A172 (cell line): ENCODE measurements at places on chromosomes 5 and 9.

DNA sequence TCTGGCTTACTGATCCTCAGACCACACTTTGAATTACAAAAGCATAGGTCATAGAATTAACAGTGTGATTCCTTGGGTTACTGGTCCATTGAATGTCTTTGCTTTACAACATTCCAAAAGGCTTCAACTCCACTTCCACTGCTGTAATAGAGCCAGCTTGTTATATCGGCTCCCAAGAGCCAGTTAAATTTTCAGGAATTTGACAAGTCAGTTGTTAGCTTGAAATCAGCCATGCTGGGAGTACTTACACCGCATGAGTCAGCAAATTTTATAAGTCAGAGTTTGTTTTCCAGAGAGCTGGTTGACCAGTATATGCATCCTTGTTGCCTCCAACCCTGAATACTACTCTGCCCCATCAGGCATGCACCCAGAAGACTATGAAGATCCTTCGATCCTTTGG lies 73.1 kb downstream of the FOXB2 start:
- DNase-seq = peak; percentile 55

DNA sequence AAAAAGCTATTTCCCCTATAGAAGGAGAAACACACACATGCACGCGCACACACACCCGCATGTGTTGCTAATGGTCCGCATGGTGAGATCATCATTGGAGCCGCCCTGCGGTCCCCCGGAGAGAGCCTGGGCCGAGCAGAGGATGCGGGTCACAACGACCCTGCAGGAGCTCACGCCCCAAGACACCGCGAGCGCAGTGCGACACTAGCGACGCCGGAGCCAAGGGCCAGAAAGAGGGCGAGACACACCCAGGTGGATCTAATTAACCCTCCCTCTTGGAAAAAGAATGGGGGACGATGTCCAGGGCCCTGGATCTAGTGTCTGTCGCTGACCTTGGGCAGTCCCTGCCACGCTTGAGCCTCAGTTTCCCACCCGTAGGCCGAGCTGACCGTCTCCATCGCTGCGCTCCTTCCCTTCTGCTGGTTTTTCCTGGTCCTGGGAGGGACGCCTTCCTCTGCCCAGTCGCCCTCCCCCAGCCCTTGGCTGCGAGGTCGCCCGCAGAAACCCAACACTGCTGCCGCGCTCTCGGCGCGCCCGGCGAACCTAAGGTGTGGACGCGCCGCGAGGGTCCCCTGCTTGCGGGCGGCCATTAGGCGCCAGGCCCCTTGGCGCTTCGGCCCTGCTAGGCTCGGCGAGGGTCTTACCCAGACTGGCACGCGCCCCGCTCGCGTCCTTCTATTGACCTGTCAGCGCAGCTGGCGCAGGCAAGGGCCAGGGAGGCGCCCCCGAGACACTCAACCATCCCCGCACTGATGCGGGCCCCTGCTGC lies 47.5 kb upstream of the RNF20 start:
- DNase-seq = no peak

DNA sequence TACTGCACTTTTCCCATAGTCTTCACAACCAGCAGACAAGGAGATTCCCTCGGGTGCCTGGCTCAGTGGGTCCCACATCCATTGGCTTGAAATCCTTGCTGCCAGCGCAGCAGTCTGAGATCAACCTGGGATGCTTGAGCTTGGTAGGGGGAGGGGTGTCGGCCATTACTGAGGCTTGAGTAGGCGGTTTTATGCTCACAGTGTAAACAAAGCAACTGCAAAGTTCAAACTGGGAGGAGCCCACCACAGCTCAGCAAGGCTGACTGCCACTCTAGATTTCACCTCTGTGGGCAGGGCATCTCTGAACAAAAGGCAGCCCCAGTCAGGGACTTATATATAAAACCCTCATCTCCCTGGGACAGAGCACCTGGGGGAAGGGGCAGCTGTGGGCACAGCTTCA lies 512.3 kb upstream of the MPDZ start:
- DNase-seq = no peak

DNA sequence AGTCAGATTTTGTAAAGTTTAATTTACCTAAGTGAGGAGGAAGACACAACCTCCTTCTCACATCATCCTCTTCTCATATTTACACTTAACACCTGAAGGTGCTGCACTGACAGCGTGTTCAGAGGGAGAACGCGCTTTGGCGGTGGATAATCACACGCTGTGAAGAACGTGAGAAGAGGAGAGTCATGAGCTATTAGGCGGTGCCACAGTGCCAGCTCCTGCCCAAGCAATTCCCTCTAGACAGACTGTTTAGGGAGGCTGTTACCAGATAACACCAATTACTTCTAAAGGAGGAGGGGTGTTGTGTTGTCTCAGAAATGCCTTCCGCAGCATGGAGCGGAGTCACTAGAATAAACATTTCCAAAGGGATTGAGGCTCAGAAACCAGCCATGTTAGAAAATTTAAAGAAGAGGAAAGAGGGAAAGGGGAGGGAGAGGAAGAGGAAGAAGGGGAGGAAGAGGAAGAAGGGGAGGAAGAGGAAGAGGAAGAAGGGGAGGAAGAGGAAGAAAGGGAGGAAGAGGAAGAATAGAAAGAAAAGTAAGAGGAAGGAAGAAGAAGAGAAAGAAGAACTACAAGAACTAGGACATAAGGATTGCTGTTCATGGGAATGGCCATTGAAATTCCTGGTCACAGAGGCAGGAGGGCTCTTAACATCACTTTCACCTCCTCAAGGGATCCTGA lies 37.3 kb upstream of the WWC1 start:
- DNase-seq = no peak

DNA sequence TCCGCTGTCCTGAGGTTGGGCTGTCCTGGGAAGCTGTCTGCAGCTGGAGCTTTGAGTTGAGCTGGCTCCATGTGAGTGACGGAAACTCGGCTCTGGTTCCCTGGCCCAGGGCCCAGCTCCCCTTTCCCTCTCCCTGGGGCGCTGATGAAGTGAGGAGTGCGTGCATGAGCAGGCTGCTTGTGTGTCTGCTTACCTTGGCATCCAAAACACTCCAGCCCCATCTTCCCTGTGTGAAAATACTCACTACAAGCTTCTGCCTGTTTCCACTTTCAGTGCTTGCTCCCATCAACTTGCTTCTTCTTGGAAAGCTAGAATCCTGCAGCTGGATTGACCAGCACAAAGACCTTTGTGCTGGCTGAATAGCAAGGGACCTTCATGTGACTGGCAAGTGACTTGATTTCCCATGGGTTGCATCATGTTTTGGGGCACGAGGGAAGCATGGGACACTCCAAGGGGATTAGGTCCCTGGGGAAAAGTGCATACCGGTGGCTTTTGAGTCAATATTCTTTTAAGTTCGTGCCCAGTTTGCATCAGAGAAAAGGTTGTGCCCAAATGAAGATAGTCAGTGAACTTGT lies 198.1 kb downstream of the GADD45G start:
- DNase-seq = no peak

- no peak for DNase-seq
Measured at GRCh38 chr5:132480546-132480892, 10.1 kb downstream of the IRF1 start.

DNA sequence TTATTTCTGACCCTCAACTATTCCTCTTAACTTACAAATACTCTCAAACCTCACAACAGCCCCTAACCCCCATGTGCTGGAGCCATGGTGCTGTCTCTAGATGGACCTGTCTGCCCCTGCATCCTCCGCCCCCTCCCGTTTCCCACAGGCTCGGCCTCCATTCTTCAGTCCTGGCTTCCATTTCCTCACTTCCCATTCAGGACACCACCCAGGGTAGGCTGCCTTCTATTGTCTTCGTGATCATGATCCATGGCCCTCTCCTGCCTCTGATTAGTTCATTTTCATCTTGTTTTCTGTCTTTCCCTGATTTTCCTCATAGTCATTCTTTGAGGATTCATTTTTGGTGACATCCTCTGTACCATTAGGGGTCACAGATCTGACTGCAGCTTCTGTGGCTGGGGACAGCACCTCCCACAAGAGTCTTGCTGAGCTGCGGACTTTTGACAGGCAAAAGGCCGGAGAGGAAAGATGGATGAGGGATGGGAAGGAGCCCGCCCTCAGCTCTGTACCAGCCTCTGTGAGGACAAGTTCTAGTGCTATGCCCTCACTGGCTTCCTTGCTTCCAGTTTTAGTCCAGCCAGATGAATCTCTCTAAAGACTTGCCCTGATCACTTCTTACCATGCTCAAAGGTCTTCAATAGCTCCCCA lies 255.8 kb downstream of the NTRK2 start:
- DNase-seq = no peak

DNA sequence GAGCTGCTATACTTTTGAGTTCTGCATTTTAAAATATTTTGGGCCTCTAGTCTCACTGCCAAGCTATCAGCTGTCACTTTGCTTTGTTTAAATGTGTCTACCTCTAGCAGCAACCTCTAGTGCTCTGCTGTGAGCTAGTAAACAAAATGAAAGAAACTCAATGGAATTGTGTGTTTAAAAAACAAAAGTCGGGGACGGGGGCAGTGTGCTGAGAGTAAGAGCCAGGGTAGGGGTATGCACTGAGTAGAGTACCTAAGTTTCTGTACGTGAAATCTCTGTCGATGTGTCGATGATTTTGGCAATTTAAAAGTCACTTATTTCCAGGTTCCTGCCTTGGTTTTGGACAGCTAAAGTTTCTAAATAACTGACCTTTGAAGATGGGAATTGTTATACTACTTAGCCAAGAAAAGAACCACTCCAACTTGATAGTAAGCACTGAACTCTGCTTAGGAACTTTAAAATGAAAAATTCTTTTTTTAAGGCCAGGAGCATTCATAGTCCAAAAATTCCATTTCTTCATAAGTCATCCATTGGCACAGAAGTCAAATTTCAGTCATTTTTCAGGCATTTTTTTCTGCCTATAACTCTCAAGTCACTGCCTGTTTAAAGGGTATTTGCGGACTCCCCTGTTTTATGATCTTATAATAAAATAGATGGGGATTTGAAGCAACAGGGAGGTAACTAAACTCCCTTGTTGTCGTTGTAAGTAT lies 111.5 kb downstream of the SAXO1 start:
- DNase-seq = no peak

- DNase-seq = peak; percentile 48
Measured at GRCh38 chr5:39526914-39527477, 102.2 kb upstream of the DAB2 start.

DNA sequence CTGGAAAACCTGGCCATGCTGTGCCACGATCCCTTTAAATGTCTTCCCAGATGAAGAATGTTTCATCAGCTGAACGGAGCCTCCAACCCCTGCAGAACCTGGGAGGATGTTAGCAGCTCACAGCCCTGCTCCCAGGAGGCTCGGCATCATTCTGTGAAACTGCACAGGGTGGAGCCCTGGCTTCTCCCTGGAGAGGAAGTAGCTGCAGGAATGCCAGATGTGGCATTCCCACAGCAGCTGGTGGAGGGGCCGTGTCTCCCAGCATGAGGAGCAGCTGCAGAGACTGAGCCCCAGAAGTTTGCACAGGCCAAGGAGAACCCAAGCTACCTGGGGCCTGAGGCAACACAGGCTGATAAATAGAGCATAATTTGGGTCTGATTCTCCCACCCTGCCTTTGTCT lies 165.8 kb upstream of the MAP3K1 start:
- DNase-seq = no peak

DNA sequence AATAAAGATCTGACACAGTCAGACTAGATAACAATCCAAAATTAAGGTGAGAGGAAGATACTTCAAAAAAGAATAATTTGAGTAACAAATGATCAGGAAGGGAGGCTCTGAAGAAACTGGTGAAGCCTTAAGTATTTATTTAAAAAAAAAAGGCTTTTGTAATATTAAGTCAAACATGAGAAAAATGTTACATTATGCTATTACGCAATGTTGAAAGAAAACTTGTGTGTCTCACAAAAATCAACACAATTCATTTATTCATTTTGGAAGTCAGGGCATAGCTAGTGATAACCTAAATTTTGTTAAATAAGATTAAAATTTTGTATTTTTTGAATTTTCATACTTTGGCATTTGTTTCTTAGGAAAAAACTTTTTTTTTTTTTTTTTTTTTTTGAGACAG lies 28.2 kb downstream of the WDR41 start:
- DNase-seq = no peak

DNA sequence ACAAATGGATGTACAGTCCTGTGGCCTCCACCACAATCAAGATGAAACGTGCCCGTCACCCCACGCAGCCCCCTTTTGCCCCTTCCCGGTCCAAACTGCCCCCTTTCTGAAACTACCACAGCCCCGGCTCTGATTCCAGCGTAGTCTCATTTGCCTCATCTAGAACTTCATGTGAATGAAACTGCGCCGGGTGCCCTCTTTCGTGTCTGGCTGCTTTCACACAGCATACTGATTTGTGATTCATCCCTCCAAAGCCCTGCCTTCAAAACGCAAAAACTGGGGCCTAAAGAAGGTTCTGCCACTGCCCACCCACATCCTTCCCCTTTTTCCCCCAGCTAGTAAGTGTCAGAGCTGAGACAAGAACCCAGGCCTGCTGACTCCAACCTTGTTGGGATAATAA lies 31.5 kb upstream of the NCS1 start:
- no peak for DNase-seq

DNA sequence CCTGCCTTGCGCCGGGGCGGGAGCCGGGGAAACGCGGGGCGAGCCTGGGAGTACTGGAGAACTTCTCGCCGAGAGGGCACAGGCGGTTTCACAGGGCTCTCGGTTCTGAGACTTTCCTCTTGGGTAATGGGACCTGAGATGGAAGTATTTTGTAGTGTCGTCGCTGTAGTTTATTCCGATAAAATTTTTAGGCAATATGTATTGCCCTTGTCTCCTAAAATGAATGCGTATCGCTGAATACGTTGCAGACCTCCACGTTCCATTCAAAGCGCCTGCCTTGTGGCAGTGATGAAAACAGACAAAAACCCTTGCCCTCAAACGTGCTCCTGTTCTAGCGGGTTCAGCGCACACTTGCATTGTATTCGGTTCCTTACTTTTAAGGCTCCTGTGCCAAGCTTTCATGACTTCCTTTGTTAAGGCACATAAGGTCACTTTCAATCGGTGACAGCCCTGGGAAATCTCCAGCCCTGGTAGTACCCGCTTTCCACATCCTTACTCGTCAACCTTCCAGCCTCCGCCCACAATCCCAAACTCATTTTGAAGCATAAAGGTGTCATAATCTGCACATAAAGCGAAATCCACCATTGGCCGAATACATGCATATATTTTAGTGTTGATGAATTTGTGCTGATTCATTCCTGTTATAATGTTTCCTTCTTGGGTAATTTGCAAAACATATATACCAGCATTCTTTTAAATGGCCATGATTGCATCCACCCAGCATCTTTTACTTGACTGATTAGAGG lies 694 bp downstream of the RMI1 start:
- peak; percentile 63 for DNase-seq

- peak; percentile 21 for DNase-seq
Measured at GRCh38 chr5:122311961-122312590, at the start of gene SNCAIP. SNCAIP (plus strand) TSS chr5:122312237; CDS start chr5:122391135, 78,898 bp downstream.

DNA sequence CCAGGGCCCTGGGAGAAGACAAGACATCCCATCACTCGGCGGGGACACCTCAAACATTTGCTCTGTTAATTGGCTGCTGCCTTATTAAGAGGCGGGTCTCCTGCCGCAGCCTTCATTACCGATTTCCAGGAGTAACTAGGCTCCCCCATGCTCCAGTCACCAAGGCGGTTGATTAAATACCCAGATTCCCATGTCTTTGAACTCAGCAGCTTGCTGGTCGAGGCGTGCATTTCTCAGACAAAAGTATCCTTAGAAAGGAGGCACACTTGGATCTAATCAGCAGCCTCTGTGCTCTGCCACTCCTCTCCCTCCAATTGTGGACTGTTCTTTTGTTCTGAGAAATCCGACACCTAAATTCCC lies 228.8 kb downstream of the FSTL4 start:
- DNase-seq = no peak

GRCh38 chr9:87034841-87035240 lies 87.5 kb upstream of the GAS1 start:
- no peak for DNase-seq
